ENCODE measurements at places on chromosomes 5 and 9. TPM values are rescaled to one million over a fixed set of nuclear protein-coding genes. Genes with fewer than 3 reads are reported as not detected.

The CDC20B gene
- not detected for total RNA-seq

- no peak overlapping the region for H3K27ac ChIP-seq
- H3K4me3 ChIP-seq = no peak overlapping the region
- H3K4me1 ChIP-seq = no peaks in the 10 kb centered on the region
- no peak for DNase-seq
- H3K27me3 ChIP-seq = no peaks in the 10 kb centered on the region
These were observed 6.5 kb upstream of the AK1 start for GRCh38 chr9:127883959-127884358.

GRCh38 chr9:99264070-99264680, 42.1 kb downstream of the SEC61B start:
- no peak for DNase-seq
- peaks cover 12% of the 10 kb centered on the region for H3K4me1 ChIP-seq
- H3K4me3 ChIP-seq = no peak overlapping the region
- H3K27ac ChIP-seq = no peak overlapping the region
- H3K27me3 ChIP-seq = no peaks in the 10 kb centered on the region
- H3K36me3 ChIP-seq = no peaks in the 10 kb centered on the region

DNA sequence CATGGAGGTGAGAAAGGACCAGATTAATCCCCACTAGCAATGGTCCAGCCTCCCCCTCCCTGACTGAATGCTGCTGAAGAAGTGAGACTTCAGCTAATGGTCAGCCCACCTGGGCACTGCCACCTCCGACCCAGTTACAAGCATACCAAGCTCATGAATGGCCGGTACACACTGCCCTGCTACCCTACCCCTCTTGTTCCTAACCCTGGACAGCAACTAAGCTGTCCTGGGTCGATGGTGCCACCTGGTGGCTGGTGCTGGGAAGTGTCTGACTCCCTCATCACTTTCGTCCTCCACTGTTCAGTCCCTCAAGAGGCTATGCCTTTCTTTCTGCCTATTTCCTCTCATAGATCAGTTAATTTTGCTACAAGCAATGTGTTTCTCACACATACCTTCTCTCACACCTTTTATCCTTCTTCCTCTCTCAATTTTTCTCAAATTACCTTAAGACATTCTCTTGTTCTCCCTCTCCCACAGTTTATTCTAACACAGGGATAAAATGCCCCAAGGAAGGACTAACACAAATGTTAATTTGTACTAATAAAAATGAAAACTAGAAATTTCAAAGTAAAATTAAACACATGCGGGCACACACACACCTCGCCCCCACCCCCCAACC, 42.4 kb downstream of the PAX5 start:
- no peak for DNase-seq
- H3K4me3 ChIP-seq = no peak overlapping the region
- H3K27me3 ChIP-seq = peaks cover 89% of the 10 kb centered on the region
- no peaks in the 10 kb centered on the region for H3K36me3 ChIP-seq

DNA sequence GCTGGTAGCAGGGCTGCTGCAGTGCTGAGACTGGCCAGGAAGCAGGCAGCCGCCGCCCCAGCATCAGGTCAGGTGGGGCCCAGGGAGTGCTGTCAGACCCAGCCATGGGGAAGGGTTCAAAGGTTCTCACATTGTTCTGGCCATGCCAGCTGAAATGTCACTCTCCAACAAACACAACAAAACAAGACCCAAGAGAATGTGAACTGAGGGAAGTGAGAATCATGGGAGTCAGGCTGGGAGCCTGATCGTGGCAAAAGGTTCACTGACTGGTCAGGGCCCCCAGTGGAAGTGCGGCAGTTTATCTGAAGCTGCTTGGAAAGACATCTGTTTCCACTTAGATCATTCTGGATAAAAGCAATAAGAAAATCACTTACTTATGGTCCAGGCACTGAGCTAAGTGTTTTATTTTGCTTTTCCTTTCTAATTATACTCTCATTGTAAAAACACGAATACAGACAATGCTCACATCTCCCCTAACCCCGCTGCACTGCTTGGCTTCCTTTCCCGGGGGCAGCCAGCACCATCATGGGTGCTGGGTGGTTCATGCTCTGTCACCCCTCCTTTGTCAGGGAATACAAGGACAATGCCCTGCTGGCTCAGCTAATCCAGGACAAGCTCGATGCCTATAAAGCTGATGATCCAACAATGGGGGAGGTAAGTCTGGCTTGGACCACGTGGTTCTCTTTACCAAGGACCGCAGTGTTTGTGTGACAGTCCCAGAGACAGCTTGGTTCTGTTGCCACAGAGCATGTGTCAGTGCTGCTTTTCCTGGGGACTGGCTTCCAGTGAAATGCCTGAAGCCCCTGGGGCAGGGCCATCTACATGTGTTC, 41.9 kb upstream of the CFAP157 start:
- no peaks in the 10 kb centered on the region for H3K36me3 ChIP-seq
- no peak overlapping the region for H3K27ac ChIP-seq
- no peaks in the 10 kb centered on the region for H3K4me1 ChIP-seq
- H3K4me3 ChIP-seq = no peak overlapping the region
- no peaks in the 10 kb centered on the region for H3K27me3 ChIP-seq
